Brain (organoid and tissue), 16 donors: ENCODE measurements at places on chromosomes 4 and X.

DNA sequence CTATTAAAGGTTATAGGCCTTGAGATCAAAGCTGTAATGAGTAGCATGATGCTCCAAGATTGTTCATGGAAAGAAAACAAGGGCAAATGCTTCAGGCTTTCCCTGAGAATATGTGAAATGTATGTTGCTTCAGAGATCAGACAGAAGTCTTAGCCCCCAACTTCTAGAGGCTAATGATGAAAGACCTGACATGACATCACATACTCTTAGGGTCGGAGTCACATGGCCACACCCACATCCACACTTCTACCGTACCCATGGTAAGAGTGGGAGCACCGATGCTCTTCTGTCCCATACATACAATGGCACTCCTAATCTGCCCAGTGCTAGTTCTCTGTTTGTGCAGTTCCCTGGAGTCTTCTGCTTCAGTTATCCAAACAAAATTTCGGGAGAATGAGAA lies 111.9 kb upstream of the ACSL4 start:
- DNase-seq: no peak

DNA sequence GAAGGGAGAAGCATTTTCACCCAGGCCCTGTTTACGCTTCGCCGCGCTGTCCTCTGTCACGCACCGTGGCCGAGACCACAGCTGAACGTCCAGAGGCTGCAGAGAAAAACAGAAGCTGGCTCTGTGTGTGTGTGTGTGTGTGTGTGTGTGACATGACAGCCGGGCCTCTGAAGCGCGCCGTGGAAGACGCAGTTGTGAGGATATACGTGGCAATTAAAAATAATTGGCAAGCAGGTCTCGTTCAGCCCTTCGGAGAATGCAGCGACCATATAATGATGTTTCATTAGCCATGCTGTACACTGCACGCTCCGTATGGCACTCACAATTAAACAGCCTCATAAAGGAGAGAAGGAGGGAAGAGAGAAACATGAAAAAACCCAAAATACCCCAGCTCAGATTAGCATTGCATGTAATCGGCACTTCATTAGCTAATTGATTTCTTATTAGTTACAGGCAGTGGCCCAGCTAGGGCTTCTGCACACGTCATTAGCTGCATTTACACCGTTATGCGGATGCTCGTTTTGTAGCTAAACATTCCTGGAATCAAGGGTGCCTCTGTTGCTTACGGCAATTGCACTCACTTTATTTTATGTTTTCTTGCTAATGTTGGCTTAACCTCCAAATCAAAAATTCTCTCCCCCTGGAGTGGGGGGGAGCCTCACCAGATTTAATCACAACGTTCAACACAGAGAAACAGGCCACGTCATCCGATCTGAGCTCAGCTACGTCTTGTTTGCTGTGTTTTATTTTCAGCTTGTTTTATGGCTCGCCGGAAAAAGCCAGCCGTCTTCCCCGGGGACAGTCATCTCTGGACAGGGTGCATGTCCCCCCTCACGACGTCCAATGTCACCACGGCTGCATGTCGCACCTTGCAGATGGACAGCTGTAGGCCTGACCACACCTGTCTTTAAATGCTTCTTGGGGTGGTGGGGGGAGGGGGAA lies 74.6 kb upstream of the SHOX start:
- peak; percentile 83 for DNase-seq

DNA sequence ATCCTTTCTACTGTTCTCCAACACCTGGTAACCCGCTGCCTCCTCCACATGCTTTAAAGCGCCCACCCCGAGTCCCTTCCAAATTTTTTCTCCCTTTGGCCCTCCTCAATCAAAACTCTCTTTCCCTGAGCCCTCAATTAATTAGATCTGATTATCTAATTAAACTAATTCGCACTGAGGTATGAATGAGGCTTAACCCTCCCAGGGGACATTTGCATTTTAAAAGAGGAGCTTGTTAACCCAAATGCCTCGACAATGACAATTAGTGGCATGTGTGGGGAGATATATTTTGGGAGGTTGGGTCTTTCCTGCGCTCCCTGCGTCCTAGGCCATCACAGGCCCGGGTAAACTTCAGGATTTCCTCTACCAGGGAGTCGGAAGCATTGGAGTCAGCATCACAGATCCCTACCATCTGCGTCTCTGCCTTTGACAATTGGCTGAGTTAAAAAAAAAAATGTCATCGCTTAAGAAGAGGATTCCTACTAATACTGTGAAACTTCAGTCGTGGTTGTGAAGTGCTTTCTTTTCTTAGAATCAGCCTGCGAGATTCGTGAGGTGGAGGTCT lies 50.6 kb downstream of the TENM3 start:
- DNase-seq: peak; percentile 83

GRCh38 chrX:136431625-136432024 lies 56.1 kb upstream of the BRS3 start:
- DNase-seq: no peak

DNA sequence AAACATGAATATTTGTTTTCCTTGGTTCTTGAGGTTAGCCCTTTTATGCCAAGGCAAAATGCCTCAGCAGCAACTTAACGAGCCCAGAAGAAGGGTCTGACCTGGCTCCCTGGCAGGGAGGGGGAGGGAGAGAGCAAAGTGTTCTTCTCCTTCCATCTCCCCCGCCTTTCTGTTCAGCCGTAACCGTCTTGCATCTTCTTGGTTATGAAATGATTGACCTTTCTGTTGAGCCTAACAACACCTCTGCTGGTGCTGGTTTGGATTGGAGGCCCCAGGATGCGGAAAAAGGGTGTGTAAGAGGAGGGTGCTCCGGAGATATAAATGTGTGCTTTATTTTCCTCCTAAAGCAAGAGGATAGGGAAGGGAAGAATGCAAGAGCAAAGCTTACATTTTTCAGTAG lies 44.7 kb downstream of the PTTG2 start:
- DNase-seq: no peak

DNA sequence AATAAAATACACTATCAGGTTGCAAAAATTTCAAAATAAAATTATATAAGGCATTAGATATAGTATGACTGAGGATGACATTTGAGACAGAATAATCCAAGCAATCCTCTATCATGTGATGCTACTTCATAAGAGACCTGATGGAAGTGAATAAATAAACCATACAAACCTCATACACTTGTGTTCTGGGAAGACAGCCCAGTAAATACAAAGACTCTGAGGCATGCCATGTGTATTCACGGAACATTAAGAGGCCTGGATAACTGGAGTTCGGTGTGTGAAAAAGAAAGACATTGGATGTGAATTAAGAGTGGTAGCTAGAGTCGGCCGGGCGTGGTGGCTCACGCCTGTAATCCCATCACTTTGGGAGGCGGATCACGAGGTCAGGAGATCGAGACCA lies 364.2 kb downstream of the ADAM29 start:
- no peak for DNase-seq

DNA sequence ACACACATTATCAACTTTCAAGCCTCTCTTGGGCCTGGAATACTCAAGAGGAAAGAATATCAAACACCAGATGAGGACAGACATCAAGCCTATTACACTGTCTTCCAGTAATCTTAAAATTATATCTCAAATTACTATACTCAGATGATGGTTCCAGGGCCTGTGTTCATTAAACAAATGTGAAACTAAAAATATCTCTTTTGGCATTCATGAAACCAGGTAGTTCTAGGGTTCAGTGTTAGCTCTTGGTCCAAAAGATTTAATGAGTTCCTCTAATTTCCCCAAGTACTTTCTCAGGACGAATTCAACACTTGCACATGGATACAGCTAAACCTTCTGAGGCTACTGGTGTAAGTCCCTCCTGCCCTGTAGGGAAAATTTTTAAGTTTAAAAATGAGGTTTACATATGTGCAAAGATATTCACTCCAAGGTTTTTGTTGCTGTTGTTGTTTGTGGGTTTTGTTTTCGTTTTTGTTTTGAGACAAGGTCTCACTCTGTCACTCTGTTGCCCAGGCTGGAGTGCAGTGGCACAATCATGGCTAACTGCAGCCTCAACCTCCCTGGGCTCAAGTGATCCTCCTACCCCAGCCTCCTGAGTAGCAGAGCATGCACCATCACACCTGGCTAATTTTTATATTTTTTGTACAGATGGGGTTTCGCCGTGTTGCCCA lies 79.4 kb downstream of the USP46 start:
- DNase-seq: no peak

- no peak for DNase-seq
Measured at GRCh38 chr4:18798123-18798522, 776.6 kb upstream of the LCORL start.

GRCh38 chrX:46202733-46203514 lies 342.3 kb downstream of the ZNF674 start:
- no peak for DNase-seq

DNA sequence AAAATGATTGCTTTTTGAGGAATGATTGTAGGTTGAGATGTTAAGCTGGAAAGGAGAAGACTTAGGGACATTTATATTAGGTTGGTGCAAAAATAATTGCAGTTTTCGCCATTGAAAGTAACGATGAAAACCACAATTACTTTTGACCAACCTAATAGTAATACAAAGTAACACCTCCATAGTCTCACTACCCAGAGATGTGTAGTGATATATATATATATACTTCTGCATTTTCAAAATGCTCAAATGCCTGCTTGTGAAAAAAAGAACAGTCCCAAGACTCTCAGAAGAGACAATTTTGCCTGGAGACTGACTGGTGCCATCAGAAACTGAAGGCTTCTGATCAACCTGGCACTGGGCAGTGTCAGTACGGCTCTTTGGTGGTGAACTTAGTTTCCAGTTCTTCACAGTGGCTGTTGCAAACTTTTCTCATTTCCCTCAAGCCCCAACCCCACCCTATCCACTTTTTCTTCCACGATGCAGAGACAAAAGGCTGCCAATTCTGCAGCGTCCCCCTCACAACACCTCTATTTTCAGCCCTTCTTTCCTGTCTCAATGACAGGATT lies 35.1 kb upstream of the TAPT1 start:
- DNase-seq: no peak

GRCh38 chrX:18701621-18702361 lies 5.7 kb upstream of the PPEF1 start:
- no peak for DNase-seq

- no peak for DNase-seq
Measured at GRCh38 chr4:139266583-139267257, 13.3 kb downstream of the MGARP start.

- no peak for DNase-seq
Measured at GRCh38 chr4:183936047-183936446, 30.9 kb downstream of the STOX2 start.

DNA sequence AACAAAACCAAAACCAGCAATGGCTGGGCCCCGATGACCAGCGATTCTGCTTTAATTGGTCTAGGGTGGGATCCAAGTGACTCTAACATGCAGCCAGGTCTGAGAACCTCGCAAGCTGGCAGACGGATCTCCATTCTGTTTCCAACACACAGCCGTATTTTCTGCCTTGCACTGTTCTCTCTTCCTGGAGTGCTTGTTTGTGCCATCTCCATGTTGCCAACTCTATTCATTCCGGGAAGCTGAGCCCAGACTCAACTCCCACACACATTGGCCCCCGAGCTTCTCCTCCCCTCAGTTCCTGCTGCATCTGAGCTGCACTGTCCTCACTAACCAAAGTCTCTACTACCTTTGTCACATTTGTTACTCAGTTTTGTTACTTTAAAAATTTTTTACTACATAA lies 35.6 kb downstream of the GEMIN8 start:
- DNase-seq: peak; percentile 65

GRCh38 chrX:46589977-46590723 lies 16.6 kb downstream of the CHST7 start:
- DNase-seq: no peak

DNA sequence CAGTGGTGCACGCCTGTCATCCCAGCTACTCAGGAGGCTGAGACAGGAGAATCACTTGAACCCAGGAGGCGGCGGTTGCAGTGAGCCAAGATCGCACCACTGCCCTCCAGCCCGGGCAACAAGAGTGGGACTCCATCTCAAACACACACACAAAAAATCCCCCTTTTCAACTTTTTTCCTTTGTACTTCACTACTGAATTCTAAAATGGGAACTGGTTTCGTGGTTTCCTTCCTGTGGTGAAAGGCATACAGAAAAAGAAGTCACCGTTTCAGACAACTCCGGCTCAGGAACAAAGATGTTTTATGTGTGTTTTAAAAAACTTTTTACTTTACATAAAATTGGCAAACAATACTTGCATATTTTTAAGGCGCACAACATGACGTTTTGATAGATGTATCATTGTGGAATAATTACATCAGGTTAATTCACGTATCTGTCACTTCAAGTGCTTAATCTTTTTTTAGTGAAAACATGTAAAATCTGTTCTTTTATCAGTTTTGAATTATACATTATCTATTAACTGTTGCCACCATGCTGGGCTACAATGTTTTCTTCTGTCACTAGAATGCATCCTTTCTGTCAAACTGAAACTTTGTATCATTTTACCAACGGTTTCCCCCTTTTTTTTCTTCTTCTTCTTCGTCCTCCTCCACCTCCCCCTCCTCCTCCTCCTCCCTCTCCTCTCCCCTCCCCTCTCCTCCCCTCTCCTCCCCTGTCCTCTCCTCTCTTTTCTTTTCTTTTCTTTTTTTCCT lies 186.0 kb downstream of the CRLF2 start:
- DNase-seq: no peak

DNA sequence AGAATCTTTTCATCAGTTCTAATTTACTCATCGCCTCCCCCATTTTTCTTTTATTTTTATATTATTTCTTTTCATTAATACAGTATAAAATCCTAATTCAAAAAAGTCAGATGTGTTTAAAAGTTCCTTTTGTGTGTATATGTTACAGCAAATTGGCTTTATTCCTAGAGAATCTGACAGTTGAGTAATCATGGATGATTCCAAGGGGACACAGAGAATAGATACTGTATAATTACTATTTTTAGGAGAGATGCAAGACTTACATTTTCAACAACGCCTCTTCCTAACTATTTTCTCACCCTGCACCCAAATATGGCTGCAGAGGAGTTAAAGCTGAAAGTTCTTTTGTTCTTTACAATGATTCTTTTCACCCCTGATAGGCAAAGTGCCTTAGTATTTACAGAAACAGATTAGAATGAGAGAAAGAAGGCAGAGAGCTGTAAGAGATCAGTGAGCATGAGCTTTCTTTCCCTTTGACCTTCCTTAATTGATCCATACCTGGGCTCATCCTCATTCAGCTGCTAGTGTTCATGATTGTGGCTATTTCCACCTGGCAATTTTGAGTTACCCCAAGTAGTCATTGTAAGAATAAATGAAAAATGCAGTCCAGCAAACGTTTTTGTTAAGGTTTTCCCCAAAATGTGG lies 210.8 kb downstream of the SLC4A4 start:
- no peak for DNase-seq

GRCh38 chr4:46250997-46251396 lies 127.1 kb upstream of the GABRG1 start:
- no peak for DNase-seq

GRCh38 chrX:38287674-38288073 lies 39.6 kb downstream of the RPGR start:
- DNase-seq: no peak
